ENCODE measurements at places on chromosomes 5 and 9.

DNA sequence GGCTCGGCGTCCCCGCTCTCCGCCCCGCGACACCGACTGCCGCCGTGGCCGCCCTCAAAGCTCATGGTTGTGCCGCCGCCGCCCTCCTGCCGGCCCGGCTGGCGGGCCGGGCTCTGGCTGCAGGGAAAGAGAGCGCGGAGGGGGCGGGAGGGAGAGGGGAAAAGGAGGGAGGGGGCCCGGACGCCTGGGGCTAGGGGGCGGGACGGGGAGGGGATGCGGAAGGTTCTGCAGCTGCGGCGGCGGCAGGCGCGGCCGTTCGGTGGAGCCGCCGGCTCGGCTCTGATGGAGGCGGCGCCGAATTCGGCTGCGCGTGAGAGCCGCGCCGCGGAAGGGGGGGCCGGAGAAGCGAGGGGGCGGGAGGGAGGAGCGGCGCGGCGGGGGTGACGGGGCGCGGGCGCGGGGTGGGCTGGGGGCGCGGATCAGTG lies at the start of gene MARCHF11:
Gene MARCHF11 (minus strand): TSS at position 281 of the 425 bp plus-strand sequence. CDS start 216 bp downstream, at position 65.
- DNase-seq = no peak

DNA sequence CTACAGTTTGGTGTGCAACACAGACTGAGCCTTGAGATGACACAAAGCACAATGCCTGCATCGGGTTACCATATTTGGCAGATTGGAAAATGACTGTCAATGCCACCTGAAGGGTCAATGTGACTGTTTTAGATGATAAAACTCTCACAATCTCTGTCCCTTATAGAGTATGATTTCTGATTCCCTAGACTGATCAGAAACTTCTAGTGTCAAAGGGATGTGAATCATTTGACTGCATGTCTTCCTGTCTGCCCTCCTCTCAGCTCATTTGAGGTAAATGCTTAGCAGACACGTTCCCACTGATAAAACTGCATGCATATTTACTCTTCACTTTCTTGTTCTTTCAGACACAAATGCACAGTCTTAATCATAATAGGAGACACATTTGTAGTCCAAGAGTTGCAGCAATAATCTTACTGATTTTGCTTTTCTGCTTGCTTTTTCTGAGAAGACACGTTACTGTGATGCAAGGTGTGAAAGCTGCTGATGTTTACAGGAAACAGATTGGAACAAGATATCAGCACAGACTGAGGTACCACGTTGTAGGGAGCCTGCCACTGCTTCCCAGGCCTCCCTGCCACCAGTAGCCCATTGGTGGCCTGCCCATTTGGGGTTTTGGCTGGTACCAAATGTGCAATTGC lies 77.8 kb downstream of the GCNT4 start:
- DNase-seq = no peak

GRCh38 chr9:108467161-108467560 lies 388.6 kb downstream of the ACTL7B start:
- no peak for DNase-seq

GRCh38 chr5:1244255-1244654 lies 19.1 kb downstream of the SLC6A18 start:
- DNase-seq = no peak

DNA sequence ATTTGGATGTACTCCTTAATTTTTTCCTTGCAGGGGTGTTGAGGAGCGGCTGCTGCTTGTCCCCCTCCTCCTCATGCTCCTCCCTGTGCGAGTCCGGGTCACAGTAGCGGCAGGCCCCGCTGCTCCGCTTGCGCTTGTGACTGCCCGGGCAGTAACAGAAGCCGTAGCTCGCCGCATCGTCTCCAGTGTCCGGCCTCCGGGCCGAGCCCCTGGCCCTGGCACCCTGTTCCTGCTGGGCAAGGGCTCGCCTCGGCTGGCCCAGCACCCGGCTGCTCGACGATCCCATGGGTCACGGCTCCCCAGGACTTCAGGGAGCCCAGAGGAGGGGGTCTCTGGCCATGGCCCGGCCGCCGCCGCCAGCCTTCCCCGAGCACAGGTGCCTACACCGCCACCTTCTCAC lies at the start of gene GMCL2:
Gene GMCL2 (minus strand): TSS at position 358 of the 400 bp plus-strand sequence. CDS start 72 bp downstream, at position 286.
- DNase-seq = no peak

DNA sequence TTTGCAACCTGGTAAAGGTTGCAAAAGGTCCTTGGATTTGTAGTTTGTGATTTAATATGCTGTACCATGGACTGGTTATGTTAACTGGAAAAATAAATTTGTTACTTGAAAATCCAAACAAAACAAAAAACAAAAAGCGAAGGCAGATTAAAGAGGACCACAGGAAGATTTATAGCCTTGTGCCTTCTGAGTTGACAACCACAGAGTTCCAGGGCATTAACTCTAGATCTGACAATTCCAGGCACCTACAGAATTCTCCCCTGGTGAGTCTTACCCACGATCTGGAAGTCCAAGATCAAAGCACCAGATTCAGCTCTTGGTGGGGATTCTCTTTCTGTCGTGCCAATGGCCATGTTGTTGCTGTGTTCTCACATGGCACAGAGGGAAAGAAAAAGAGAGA lies 107.9 kb upstream of the SELENOP start:
- DNase-seq = no peak

DNA sequence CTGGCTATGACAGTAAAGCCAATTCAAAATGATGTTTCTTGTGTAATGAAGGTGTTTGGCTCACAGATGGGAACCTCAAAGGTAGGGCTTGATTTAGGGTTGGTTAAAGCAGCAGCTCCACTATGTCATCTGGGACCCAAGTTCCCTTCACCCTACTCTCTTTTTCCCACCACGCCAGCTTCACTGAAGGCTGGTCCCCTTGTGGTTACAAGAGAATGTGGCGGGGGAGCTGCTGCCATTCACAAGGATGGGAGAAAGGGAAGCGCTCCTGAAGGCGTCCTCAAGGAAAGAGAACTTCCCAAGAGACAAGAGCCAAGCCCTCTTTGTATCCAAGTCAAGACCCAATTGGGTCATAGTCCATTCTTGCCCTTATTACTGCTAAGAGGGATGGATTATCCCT lies 72.7 kb downstream of the NTRK2 start:
- no peak for DNase-seq

GRCh38 chr9:69745716-69746437 lies 13.9 kb downstream of the PTAR1 start:
- DNase-seq = no peak

DNA sequence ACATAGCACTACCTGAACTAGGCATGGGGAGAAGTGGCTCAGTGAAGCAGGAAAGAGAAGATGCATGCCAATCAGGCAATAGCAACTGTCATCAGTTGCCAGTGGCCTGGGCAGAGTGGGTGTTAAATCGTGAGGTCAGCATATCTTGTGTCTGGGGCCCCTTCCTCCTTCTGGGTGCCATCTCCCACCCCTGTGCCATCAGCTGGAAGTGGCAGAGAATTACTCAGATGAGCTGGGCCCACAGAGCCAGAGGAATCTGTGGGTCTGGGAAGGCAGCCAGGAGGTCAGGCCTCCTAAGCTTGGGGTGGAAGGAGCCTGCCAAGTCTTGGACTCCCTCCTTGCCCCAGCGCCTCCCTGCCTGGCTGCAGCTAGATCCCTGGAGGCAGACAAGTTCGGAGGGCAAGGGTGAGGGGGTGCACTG lies 66.5 kb downstream of the GALNT12 start:
- DNase-seq = no peak

DNA sequence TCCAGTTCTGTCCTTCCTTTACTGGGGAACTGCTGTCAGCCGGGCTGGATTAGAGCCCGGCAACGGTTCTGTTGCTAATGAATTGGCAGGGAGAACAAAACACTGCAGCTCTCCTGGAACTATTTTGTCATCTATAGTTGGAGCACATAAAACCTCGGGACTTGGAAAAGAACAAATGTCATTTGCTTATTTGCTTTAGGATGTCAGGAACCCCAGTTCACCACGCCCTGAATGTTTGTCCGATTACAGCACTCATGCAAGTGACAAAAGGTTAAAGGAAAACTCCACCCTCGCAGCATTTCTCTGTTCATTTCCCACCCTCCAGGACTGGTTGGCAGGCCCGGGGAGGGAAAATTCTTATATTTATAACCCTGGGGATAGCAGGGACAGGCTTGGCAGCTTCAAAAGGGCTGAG lies 66.4 kb upstream of the PLPP1 start:
- no peak for DNase-seq

- DNase-seq = no peak
These were observed 992.6 kb downstream of the DNAH5 start for GRCh38 chr5:12951846-12952245.

DNA sequence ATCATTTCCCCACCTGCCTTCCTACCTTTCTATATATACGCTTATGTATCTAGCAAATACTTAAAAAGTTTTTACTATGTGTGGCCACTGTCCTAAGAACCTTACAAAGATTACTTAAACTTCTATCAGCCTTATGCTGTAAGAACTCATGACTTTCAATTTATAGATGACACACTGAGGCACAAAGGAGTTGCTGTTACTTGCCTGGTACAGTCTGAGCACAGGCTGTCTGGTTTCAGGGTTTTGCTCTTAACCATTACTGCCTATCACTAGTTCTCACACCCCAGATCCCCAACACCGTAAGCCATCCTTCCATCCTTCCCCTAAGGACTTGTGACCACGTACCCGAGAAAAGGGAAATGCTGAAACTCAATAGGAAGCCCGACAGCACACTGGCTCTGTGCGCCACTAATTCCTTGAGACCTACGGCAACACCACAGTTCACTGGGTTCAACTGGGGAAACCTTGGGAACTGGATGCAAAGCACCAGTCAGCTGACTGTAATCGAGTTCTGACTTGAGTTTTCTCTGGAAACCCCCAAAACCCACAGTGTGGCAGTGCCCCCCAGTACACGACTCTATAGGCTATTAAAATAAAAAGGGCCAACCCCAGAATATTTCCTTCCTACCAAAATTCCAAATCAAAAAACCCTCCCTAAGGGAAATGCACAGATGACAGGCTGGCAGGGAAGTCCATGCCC lies 56.0 kb downstream of the AUH start:
- DNase-seq = no peak

GRCh38 chr9:93598647-93599241 lies 22.4 kb downstream of the PHF2 start:
- no peak for DNase-seq

- DNase-seq = no peak
These were observed 95.4 kb upstream of the RETREG1 start for GRCh38 chr5:16712178-16712577.

- no peak for DNase-seq
These were observed 220.8 kb upstream of the RFX3 start for GRCh38 chr9:3746296-3747275.

GRCh38 chr9:127520941-127521918 lies 69.9 kb downstream of the LRSAM1 start:
- no peak for DNase-seq

GRCh38 chr9:134066913-134067851 lies 644 bp downstream of the BRD3 start:
- DNase-seq = no peak

- no peak for DNase-seq
These were observed 138.4 kb downstream of the GADD45G start for GRCh38 chr9:89743216-89743572.

DNA sequence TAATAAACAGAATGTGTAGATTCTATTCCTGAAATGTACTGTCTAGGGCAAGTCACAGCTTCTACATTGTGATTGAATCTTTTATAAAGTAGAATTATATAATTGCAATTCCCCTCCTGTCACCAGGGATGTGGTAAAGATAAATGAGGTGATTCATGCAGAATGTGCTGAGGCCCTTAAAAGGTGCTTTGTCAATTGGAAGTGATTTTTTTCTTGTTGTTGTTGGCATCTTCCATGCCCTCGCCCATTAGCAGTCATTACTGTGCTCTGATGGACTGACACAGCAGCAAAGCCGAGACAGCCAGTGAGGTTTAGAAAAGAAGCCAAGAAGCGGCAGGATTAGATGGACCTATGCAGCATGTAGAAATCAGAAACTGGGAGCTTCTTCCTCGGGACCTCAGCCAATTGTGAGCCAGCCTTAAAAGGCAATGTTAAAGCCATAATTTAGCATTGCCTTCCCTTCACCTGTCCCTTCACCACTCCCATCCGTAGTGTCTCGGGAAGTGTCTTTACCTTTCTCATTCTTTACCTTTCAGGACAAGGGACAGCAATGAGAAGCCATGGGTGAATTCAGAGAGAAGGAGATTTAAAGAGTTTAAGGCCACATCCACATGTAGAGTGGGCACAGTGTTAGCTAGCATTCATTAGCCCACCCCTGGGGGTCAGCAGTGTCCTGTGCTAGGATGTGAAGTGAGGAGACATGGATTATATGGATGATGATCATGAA lies 257.8 kb downstream of the PLK2 start:
- DNase-seq = no peak

GRCh38 chr9:125255781-125256391 lies 5.7 kb upstream of the GAPVD1 start:
- DNase-seq = no peak

DNA sequence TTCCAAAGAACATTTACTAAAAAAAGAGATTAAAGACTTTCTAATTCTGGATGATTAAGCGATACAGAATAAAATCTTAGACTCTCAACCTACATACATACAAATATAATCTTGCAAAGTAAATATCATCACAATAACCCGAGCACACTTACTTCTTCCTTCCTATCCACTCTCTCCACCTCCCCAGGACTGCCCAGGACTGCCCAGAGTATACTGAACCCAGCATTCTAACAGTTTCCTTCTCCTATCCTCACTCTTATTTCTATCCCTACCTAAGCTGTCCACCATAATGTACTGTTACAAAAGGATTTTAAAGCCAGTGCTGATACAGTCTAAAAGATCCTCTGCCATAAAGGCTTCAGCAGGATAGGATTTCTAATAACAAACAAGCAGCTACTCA lies 413.3 kb upstream of the POU5F2 start:
- no peak for DNase-seq

DNA sequence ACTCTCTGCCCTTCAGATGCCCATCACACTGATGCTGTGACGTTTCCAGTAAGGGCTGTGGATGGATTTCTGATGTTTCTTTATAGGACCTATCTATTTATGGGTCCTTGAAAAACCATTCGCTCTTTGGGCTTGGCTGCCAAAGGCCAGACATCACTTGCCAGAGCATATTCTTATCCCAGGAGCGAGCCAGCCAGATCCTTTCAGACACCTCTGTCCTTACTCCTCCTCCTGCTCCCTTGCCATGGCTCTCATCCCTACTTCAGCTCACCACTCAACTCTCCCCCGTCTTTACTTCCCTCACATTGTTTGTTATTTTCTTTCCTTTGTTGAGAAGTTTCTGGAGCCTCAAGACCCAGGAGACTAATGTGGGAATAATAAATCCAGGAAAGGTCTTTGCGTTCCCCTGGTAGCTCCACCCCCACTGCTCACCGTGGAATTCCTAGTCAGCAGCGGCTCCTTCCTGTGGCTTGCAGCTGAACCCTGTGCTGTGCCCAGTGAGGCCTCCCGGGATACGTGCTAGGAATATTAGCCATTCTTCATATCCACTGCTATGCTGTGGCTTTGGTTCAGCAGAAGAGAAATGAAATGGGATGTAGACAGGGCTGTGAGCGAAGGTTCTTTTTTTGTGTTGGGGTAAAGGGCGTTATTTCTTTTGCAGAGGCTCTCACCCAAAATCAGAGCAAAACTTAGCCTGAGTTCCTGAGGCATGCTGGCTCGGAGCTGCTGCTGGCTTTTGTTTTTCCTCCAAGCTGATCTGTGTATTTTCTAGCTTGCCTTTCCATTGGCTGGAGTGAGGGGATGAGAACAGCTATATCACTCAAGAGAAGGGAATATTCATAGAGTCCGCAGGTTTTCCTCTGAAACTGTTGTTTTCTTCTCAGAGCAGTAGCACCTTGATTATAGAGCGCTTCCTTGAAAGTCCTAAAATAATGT lies 171.1 kb downstream of the SAXO1 start:
- no peak for DNase-seq
